ENCODE measurements at places on chromosomes 1 and 21. TPM values are rescaled to one million over a fixed set of nuclear protein-coding genes. Genes with fewer than 3 reads are reported as not detected.

The SAMD11 gene
- total RNA-seq = 1.9 TPM

The DNAJC28 gene
- total RNA-seq = 0.96 TPM

The SCNM1 gene
- 27.6 TPM for total RNA-seq

The FRRS1 gene
- total RNA-seq = 10.0 TPM

The S100A8 gene
- not detected for total RNA-seq

The FCRL1 gene
- not detected for total RNA-seq

The NTMT2 gene
- total RNA-seq = not detected

The TRIM46 gene
- 5.2 TPM for total RNA-seq

The PCNX2 gene
- 24.5 TPM for total RNA-seq

The SPSB1 gene
- total RNA-seq = 21.6 TPM

The MYBPH gene
- total RNA-seq = not detected

The FGR gene
- total RNA-seq = 0.30 TPM

The CACHD1 gene
- total RNA-seq = 0.76 TPM

The KCNE2 gene
- not detected for total RNA-seq

The PERM1 gene
- total RNA-seq = 1.5 TPM

The RUNX3 gene
- 0.36 TPM for total RNA-seq

The CFAP141 gene
- not detected for total RNA-seq

The APOBEC4 gene
- total RNA-seq = not detected

The HTR6 gene
- 0.07 TPM for total RNA-seq

The PODN gene
- 20.9 TPM for total RNA-seq

The GNG4 gene
- under 0.01 TPM for total RNA-seq

The CNKSR1 gene
- 0.07 TPM for total RNA-seq

The OR2AK2 gene
- not detected for total RNA-seq

The PROX1 gene
- 0.07 TPM for total RNA-seq

The CYP4A22 gene
- not detected for total RNA-seq

The NMNAT2 gene
- total RNA-seq = 2.3 TPM

The TGFB2 gene
- 56.9 TPM for total RNA-seq

The DOCK7 gene
- 194 TPM for total RNA-seq

The LCA5L gene
- total RNA-seq = 2.2 TPM

The ANGPTL7 gene
- not detected for total RNA-seq

Measured in smooth muscle cell of the pulmonary artery (primary cell).